ENCODE measurements at places on chromosomes 1 and 21.

DNA sequence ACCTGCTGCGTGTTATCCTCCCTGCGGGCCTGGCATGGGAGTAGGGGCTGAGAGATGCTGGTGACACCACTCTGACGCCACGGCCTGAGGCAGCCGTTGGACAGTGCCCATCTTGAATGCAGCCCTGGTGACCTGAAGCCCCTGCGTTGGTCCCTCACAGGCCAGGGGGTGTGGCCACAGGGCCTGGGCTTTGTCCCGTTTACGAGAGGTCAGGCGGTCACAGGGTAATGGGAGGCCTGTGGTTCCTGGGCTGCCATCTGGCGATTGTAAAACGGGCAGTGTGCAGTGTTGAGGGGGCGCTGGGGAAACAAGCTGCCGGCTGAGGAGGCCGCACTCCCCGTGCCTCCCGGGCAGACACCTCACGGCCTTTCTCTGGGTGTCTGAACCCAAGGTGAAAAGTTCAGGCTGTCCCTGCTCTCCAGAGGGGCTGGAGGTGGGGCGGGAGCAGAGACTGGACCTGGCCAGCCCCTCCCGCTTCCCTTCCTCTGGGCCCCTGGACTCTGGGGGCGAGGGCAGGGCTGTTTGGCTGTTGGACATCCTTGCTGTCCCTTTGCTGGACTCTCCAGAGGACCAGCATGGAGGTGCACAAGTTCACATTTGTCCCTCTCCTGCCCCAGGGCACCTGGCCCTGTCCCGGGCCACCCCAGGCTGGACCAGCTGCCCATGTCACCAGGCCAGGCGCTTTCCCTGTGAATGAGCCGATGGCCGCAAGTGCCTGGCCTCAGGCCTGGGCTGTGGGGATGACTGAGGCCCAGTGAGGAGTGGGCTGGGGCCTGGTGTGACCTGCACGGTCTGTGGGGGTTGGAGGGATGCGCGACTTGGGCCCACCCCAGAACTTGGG lies 42.4 kb downstream of the SKI start:
- no peak for DNase-seq

DNA sequence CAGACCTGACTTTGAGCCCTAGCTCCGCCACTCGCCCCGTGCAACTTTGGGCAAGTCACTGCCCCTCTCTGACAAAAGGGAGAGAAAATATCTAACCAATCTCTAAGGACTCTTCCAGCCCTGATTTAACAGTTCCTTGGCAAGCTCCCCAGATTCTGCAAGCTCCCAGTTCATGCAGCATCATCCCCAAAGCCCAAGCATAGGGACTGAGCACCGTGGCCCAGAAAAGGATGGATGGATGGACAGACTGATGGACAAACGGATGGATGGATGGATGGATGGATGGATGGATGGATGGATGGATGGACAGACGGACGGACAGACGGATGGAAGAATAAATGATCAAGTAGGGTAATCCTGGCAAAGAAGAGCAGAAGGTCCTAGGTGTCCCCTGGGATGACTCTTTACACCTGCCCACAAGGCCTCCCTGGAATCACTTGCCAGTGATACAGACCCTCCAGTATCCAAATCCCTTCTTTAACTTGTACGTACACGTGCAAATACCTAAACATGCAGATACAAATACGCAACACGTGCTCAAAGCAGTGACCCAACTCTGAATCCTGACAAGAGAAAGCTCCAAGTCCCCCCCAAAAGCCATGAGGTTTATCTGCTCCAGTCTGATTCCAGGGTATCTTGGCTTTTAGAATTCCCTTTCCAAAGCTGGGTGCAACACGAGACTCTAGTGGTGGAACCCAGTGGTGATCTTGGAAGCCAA lies 16.0 kb downstream of the IFFO2 start:
- DNase-seq, result no peak

DNA sequence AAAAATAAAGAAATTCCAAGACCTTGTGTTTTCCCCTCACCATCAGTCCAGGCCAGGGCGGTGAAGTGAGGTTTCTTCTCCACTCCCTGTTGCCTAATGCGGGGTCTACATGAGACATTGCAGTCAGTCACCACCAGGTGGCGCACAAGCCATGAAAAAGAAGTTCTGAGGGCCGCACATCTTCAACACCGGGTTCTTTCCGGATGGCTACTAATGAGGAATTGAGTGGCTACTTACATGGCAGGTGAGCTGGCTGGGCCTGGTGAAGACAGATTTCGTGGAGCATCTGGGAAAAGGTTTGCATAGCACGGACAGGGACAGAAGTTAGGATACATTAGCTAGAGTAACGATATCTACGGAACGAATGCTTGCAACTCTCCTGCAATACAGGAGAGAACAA lies 15.8 kb upstream of the S100A11 start:
- DNase-seq, result peak; percentile 72

- no peak for DNase-seq
These were observed 193.2 kb upstream of the PLXNA2 start for GRCh38 chr1:208437401-208437800.

- DNase-seq, result no peak
These were observed 67.5 kb downstream of the PSMG1 start for GRCh38 chr21:39115576-39116235.

GRCh38 chr1:170831276-170831675 lies 104.1 kb upstream of the MROH9 start:
- DNase-seq, result no peak

DNA sequence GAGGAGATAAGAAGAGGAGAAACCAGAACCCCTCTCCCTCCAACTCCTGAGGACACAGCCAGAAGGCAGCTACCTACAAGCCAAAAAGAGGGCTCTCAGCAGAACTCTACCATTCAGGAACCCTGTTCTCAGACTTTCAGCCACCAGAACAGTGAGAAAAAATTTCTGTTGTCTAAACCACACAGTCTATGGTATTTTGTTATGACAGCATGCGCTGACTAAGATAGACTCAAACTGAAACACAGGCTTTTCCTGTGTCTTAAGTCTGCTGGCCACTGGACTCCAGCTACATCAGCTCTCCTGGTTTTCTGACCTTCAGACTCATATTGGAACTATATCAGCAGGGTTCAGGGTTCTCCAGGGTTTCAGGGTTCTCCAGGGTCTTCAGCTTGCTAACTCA lies 126.5 kb upstream of the TNFSF4 start:
- DNase-seq, result no peak

GRCh38 chr1:93556291-93556690 lies 108.4 kb downstream of the FNBP1L start:
- DNase-seq, result no peak

GRCh38 chr21:29305068-29305467 lies 6.3 kb downstream of the BACH1 start:
- no peak for DNase-seq

DNA sequence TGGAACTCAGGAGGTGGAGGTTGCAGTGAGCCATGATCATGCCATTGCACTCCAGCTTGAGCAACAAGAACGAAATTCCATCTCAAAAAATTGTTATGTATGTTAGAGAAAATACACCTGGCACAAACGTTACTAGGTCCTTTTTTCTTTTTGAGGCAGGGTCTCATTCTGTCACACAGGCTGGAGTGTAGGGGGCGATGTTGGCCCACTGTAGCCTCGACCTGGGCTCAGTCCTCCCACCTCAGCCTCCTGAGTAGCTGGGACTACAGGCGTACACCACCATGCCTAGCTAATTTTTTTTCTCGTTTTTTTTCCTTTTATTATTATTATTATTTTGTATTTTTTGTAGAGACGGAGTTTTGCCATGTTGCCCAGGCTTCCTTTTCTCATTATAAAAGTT lies 4.4 kb downstream of the HAX1 start:
- DNase-seq, result no peak

GRCh38 chr1:74895411-74895810 lies 162.5 kb downstream of the TYW3 start:
- no peak for DNase-seq

GRCh38 chr1:234047123-234047522 lies 142.6 kb downstream of the SLC35F3 start:
- DNase-seq, result peak; percentile 51

- no peak for DNase-seq
These were observed 7.6 kb downstream of the ENAH start for GRCh38 chr1:225645194-225645895.

Data from NCI-H774 (cell line).